ENCODE measurements at places on chromosomes 16 and 17. TPM values are rescaled to one million over a fixed set of nuclear protein-coding genes. Genes with fewer than 3 reads are reported as not detected.

DNA sequence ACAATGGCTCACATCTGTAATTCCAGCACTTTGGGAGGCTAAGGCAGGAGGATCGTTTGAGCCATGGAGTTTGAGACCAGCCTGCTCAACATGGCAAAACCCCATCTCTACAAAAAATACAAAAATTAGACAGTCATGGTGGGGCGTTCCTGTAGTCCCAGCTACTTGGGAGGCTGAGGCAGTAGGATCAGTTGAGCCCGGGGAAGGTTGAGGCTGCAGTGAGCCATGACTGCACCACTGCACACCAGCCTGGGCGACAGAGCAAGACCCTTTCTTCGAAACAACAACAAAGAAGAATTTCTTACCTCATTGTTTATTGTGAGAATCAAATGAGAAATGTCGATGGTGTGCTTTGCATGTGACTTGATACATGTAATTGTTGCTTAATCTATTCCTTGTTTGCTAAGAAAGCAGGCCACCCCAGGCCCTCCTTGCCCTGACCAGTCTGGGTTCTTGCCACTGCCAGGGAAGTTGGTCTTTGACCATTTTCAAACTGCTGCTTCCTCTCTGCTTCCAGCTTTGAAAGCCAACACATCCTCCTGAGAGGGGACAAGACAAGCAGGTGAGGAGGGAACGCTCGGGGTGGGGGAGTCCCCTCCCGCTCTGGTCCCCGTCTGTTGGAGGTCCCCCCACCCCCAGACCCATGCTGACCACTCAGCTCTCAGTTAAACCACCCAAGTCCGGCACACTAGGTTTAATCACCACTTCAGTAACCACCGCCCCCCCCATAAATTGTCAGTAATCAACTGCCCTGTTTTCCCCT lies 47.3 kb upstream of the CPNE2 start:
- H3K4me3 ChIP-seq = no peak overlapping the region
- H3K4me1 ChIP-seq = no peaks in the 10 kb centered on the region
- DNase-seq = no peak
- no peaks in the 10 kb centered on the region for H3K27me3 ChIP-seq
- H3K27ac ChIP-seq = no peak overlapping the region

Gene TEKT1
- total RNA-seq = 0.28 TPM

GRCh38 chr16:87828907-87829621 lies 40.2 kb downstream of the SLC7A5 start:
- peaks cover 2% of the 10 kb centered on the region for H3K36me3 ChIP-seq
- no peaks in the 10 kb centered on the region for H3K4me1 ChIP-seq
- H3K27ac ChIP-seq = no peak overlapping the region
- H3K4me3 ChIP-seq = no peak overlapping the region

Gene ANKS3
- 38.7 TPM for total RNA-seq

- H3K4me3 ChIP-seq = peak within 1 kb of the TSS; percentile 67
- H3K27ac ChIP-seq = peak within 1 kb of the TSS; percentile 84
Observed at GRCh38 chr16:87765776-87766484, at the start of gene KLHDC4. Gene KLHDC4, minus strand, starts transcription at chr16:87765986. Its CDS starts 96 bp downstream, at chr16:87765890.

GRCh38 chr16:29007730-29008593 lies 23.1 kb downstream of the LAT start:
- H3K36me3 ChIP-seq = no peaks in the 10 kb centered on the region
- H3K27ac ChIP-seq = no peak overlapping the region
- H3K4me3 ChIP-seq = no peak overlapping the region
- no peaks in the 10 kb centered on the region for H3K27me3 ChIP-seq
- no peaks in the 10 kb centered on the region for H3K4me1 ChIP-seq

DNA sequence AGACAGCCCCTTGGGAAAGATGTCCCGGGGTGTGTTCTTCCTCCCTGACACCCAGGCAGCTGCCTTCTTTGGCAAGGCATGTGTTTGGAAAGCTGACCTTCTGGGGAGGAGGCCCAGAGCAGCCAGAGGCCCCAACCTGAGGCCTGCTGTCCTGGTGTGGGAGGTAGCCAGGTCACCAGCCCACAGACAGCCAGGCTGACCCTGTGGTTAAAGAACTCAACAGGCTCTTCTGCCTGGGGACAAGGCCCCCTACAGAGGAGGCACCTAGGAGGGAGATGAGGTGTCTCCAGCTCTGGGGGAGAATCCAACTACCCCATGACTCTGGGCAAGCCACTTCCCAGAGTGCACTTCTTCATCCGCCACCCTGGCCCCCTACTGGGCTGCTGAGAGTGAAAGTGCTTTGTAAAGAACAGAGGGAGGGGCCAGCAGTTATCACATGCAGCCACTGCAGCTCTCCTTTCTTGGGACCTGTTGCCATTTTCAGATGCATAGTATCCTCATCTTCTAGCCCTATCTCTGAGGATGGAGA lies 13.1 kb upstream of the SREBF1 start:
- no peaks in the 10 kb centered on the region for H3K27me3 ChIP-seq
- H3K27ac ChIP-seq = peak overlapping the region; percentile 93
- peaks cover 44% of the 10 kb centered on the region for H3K4me1 ChIP-seq
- peak; percentile 73 for DNase-seq
- no peak overlapping the region for H3K4me3 ChIP-seq
- no peaks in the 10 kb centered on the region for H3K36me3 ChIP-seq

DNA sequence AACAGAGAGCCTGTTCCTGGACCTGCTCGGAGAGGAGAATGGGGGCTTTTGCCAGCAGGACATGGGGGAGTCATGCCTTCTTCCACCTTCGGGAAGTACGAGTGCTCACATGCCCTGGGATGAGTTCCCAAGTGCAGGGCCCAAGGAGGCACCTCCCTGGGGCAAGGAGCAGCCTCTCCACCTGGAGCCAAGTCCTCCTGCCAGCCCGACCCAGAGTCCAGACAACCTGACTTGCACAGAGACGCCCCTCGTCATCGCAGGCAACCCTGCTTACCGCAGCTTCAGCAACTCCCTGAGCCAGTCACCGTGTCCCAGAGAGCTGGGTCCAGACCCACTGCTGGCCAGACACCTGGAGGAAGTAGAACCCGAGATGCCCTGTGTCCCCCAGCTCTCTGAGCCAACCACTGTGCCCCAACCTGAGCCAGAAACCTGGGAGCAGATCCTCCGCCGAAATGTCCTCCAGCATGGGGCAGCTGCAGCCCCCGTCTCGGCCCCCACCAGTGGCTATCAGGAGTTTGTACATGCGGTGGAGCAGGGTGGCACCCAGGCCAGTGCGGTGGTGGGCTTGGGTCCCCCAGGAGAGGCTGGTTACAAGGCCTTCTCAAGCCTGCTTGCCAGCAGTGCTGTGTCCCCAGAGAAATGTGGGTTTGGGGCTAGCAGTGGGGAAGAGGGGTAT lies 39.3 kb upstream of the IL21R start:
- no peaks in the 10 kb centered on the region for H3K36me3 ChIP-seq
- H3K27ac ChIP-seq = no peak overlapping the region
- no peak for DNase-seq
- no peak overlapping the region for H3K4me3 ChIP-seq
- H3K27me3 ChIP-seq = no peaks in the 10 kb centered on the region

DNA sequence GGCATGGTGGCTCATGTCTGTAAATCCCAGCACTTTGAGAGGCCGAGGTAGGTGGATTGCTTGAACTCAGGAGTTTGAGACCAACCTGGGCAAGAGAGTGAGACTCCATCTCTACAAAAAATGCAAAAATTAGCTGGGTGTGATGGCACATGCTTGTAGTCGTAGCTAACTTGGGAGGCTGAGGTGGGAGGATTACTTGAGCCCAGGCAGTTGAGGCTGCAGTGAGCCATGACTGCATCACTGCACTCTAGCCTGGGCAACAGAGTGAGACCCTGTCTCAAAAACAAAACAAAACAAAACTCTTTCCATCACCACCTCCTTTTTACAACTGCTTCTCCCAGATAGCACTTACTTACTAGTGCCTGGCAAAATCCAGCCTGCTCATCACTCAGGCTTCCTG lies 214.0 kb downstream of the ZFHX3 start:
- H3K27me3 ChIP-seq = no peaks in the 10 kb centered on the region
- no peak overlapping the region for H3K27ac ChIP-seq
- no peak overlapping the region for H3K4me3 ChIP-seq

DNA sequence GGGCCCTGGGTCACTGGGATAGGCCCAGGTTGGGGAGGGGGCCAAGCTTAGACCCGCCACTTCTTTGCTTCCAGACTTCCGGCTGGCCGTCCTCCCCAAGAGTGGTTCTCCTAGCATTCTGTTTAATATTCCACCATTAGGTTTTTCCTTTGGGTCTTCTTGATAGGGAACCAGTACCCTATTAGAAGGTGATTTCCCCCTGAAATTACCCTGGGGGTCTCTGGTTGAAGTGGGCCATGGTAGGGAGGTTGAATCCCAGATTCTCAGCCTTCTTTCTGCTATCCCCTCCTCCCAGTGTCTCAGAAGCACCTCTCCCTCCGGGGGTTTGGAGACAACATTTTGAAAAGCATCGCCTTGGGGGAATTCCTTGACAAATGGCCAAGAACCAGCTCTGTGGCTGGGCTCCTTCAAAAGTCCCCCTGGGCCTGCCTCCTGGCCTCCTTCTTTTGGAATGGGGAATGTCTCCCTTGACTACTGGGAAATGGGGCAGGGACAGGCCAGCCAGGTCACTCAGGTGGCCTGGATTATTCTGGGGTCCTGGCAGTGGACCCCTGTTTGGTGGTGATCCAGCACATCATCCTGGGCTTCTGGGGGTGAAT lies 5.7 kb downstream of the LASP1 start:
- H3K27ac ChIP-seq = no peak overlapping the region
- H3K36me3 ChIP-seq = no peaks in the 10 kb centered on the region
- peak; percentile 50 for DNase-seq
- no peak overlapping the region for H3K4me3 ChIP-seq
- no peaks in the 10 kb centered on the region for H3K27me3 ChIP-seq

DNA sequence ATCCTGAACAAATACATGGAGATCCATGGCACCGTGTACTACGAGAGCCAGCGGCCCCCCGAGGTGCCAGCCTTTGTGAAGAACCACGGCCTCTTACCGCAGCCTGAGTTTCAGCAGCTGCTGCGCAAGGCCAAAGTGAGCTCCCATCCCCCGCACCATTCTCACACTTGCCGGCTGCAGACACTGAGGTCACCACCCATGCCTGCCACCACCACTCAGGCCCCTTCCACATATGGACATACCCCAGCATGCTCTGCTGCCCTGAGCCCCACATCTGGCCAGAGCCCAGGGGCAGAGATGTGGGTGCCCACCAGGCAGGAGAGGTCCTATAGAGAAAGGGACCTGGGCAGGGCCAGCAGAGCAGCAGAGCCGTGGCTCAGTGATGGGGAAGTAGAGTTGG lies 69.8 kb downstream of the MGAT5B start:
- DNase-seq = no peak
- no peak overlapping the region for H3K27ac ChIP-seq
- no peak overlapping the region for H3K4me3 ChIP-seq
- H3K4me1 ChIP-seq = peaks cover 6% of the 10 kb centered on the region
- H3K36me3 ChIP-seq = no peaks in the 10 kb centered on the region

Gene SMIM5
- 0.11 TPM for total RNA-seq

DNA sequence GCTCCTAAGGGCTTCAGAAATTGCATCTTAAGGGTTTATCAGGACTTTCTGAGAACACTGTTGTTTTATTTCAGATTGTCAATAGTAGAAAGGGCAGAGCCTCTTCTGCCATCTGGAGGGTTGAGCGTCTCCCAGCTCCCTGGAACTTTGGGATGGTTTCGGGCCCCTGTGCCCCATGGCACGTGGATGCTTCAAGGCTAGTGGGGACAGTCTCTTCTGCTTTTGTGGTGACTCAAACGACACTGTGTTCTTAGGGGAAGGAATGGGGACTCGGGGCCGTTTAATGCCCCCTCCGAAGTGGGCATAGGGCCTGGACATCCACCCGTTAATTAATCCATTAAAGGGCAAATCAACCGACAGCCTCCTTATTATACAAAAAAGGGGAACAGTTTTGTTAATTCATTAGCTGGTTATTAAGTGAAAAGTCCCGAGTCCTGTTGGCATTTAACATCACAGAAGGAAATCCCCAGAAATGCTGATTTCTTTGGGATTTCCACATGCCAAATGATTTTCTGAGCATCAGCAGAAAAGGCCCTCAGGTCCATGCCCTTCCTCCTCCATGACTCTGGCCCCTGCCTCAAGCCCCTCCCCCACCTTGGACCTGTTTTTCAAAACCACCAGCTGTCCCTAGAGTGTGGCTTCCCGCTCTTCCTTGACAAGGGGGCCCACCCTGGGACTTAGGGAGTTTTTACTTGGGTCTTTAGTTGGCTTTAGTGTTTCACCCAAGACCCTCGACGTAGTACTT lies 68.7 kb downstream of the ARSG start:
- no peaks in the 10 kb centered on the region for H3K27me3 ChIP-seq
- H3K4me3 ChIP-seq = no peak overlapping the region
- no peaks in the 10 kb centered on the region for H3K36me3 ChIP-seq
- DNase-seq = no peak
- no peak overlapping the region for H3K27ac ChIP-seq

- H3K4me3 ChIP-seq = no peak overlapping the region
- H3K27ac ChIP-seq = no peak overlapping the region
- H3K27me3 ChIP-seq = no peaks in the 10 kb centered on the region
- H3K4me1 ChIP-seq = no peaks in the 10 kb centered on the region
- H3K36me3 ChIP-seq = no peaks in the 10 kb centered on the region
Observed at GRCh38 chr16:77111056-77111565, 79.9 kb upstream of the MON1B start.

GRCh38 chr17:66511135-66511534 lies 208.7 kb downstream of the PRKCA start:
- no peak overlapping the region for H3K27ac ChIP-seq
- no peaks in the 10 kb centered on the region for H3K36me3 ChIP-seq
- no peaks in the 10 kb centered on the region for H3K4me1 ChIP-seq
- H3K27me3 ChIP-seq = no peaks in the 10 kb centered on the region
- H3K4me3 ChIP-seq = no peak overlapping the region

GRCh38 chr17:38568845-38569510 lies 36.8 kb downstream of the SRCIN1 start:
- H3K4me1 ChIP-seq = peaks cover 23% of the 10 kb centered on the region
- no peaks in the 10 kb centered on the region for H3K36me3 ChIP-seq
- no peak overlapping the region for H3K4me3 ChIP-seq
- no peak overlapping the region for H3K27ac ChIP-seq

Gene RCVRN
- total RNA-seq = not detected

DNA sequence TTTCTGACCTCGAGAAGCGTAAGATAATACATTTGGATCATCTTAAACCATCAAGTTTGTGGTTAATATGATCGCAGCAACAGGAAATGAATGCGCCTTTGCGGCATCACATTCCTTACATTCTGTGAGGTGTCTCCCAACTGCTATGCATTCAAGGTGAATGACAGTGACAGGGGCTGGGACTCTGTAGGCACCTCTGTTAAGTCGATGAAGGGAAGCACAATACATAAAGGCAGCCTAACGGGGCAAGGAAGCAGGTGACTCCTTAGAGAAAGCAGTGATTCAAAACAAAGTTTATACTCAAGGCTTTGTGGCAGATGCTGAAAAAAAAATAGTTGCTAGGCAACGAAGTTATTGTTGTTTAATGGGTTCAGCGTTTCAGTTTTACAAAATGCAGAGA lies 21.6 kb upstream of the EVPL start:
- peaks cover 7% of the 10 kb centered on the region for H3K4me1 ChIP-seq
- no peaks in the 10 kb centered on the region for H3K27me3 ChIP-seq
- no peak for DNase-seq
- H3K27ac ChIP-seq = no peak overlapping the region
- peaks cover 60% of the 10 kb centered on the region for H3K36me3 ChIP-seq
- no peak overlapping the region for H3K4me3 ChIP-seq

All from cardiac muscle cell (in vitro differentiated cells and primary cell).